Activated naive CD8-positive, alpha-beta T cell treated with anti-CD3 and anti-CD28 coated beads, Interleukin-2, amount 10 ng/mL, durations not matched to agents 7 days and 5 days (primary cell): ENCODE measurements at places on chromosomes 2 and 18. TPM values are rescaled to one million over a fixed set of nuclear protein-coding genes. Genes with fewer than 3 reads are reported as not detected.

- H3K4me3 ChIP-seq, result no peak overlapping the region
- peaks cover 2% of the 10 kb centered on the region for H3K27me3 ChIP-seq
- H3K4me1 ChIP-seq, result no peaks in the 10 kb centered on the region
- no peaks in the 10 kb centered on the region for H3K36me3 ChIP-seq
Measured at GRCh38 chr18:25145731-25146511, 206.0 kb downstream of the ZNF521 start.

Gene FBLN7
- 1.8 TPM for total RNA-seq

- H3K36me3 ChIP-seq, result peaks cover 57% of the 10 kb centered on the region
- no peak for DNase-seq
- H3K27me3 ChIP-seq, result no peaks in the 10 kb centered on the region
- peaks cover 76% of the 10 kb centered on the region for H3K4me1 ChIP-seq
Measured at GRCh38 chr2:216116418-216116817, 7.3 kb downstream of the XRCC5 start.

DNA sequence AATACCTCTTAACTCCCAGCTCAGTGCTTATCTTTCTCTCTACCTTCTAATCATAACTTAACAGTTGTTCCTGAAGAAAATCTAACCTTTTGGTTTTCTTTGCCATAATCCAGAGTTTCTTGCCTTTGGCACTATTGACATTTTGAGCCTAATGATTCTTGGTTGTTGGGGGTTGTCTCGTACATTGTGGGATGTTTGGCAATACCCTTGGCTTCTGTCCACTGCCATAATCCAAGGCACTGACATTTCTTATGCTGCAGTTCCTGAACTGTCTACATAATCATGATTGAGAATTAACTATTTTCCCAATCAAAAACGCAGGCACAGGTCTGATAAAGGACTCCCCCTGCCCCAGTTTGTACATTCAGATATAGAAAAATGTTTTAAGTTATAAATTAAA lies 203.2 kb upstream of the MEX3C start:
- H3K4me1 ChIP-seq, result no peaks in the 10 kb centered on the region
- H3K27ac ChIP-seq, result no peak overlapping the region
- H3K27me3 ChIP-seq, result peaks cover 34% of the 10 kb centered on the region
- no peaks in the 10 kb centered on the region for H3K36me3 ChIP-seq

Gene INPP5D
- total RNA-seq, result 135 TPM

DNA sequence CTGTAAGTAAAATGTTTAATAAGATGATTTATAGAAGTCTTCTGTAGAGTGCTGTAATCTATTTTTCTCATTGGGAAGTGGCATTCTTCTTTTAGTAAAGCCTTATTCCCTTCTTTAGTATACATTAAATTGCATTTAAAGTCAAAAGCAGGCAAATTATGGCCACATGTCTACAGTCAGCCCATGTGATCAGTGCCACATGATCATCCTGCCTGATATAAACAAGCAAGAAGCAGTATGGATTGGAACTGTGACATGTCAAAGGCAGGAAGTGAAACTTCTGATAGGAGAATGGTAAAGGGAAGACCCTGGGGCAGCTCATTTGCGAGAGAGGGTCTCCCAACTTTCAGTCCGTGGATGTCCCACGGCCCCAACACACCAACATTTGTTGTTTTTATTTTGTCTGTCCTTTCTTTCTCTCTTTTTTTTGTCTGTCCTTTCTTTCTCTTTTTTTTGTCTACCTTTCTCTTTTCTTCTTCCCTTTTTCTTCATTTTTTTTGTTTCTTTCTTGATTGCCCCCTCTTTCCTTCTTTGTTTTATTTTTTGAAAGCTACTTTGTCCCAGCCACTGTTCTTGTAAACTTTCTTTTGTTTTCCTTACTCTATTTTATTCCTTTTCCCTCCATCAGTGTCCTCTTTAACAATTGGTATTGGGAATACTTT lies 154.9 kb downstream of the DTNA start:
- no peak for DNase-seq
- peaks cover 32% of the 10 kb centered on the region for H3K4me1 ChIP-seq
- no peaks in the 10 kb centered on the region for H3K27me3 ChIP-seq
- no peak overlapping the region for H3K4me3 ChIP-seq

DNA sequence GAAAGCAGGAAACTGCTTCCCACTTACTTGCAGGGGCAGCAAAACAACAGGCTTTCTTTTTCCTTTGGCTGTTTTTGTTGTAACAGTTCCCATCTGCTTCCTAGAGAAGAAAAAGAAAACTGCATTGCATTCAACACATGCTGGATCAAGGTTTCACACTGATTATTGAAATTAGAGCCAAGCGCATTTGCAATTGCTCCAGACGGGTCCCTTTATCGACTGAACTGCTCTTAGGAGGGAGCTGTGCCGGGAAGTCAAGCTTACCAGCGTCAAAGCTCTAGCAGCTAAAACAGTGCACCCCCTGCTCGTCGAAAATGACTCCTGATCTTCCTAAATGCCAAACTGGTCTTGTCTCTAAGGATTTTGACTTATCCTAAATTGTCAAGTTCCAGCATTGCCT lies 164.0 kb upstream of the SESTD1 start:
- no peaks in the 10 kb centered on the region for H3K36me3 ChIP-seq
- no peak overlapping the region for H3K4me3 ChIP-seq
- H3K4me1 ChIP-seq, result no peaks in the 10 kb centered on the region
- no peak for DNase-seq

Gene SPP2
- total RNA-seq, result not detected

GRCh38 chr2:211934811-211935210 lies 603.8 kb downstream of the ERBB4 start:
- no peaks in the 10 kb centered on the region for H3K36me3 ChIP-seq
- no peak overlapping the region for H3K4me3 ChIP-seq
- H3K27ac ChIP-seq, result no peak overlapping the region
- H3K27me3 ChIP-seq, result no peaks in the 10 kb centered on the region

DNA sequence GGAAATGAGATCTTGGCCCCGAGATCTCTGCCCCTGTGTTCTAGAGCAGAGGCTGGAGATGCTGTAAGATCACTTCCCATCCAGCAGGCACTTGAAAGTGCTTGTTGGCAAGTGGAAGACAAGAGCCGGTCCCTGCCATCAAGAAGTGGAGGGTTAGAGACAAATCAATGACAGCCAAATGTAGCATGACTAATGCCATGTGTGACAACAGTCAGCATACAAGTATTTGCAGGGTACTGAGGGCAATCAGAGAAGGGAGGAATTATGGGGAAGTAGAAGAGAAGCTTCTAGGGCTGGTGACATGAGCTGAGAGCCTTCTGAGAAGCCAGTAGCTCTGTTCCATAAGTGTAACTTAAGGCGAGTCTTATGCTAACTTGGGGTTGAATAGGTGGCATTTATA lies 58.6 kb downstream of the TMEM17 start:
- no peaks in the 10 kb centered on the region for H3K4me1 ChIP-seq
- no peaks in the 10 kb centered on the region for H3K27me3 ChIP-seq
- no peak overlapping the region for H3K4me3 ChIP-seq
- DNase-seq, result no peak
- no peak overlapping the region for H3K27ac ChIP-seq

Gene OSR1
- total RNA-seq, result not detected

Gene MYOM1
- total RNA-seq, result 3.3 TPM
